Osteoblast (primary cell): ENCODE measurements at places on chromosomes 7 and 10.
A peak's percentile ranks its signal among the peaks of the same experiment; 100 is the strongest.

- no peak for DNase-seq
Observed at GRCh38 chr10:111856631-111857030, 326.9 kb downstream of the GPAM start.

DNA sequence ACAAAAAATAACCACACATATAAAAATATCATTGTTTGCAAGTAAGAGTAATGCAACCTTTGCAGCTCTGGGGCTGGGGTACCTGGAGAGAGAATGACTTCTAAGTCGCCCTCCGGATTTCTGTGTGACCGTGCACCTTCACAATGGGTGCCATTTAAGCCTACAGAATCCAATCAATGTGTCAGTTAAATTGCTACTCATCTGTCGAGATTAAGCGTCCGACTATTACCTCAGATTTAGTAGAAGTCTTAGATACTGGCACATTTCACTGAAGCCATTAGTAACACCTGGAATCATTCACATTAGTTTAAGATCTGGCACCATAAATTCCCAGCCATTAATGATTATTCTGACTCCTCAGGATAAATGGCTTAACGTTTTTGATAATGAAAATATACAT lies 507.3 kb upstream of the MGMT start:
- DNase-seq = no peak

DNA sequence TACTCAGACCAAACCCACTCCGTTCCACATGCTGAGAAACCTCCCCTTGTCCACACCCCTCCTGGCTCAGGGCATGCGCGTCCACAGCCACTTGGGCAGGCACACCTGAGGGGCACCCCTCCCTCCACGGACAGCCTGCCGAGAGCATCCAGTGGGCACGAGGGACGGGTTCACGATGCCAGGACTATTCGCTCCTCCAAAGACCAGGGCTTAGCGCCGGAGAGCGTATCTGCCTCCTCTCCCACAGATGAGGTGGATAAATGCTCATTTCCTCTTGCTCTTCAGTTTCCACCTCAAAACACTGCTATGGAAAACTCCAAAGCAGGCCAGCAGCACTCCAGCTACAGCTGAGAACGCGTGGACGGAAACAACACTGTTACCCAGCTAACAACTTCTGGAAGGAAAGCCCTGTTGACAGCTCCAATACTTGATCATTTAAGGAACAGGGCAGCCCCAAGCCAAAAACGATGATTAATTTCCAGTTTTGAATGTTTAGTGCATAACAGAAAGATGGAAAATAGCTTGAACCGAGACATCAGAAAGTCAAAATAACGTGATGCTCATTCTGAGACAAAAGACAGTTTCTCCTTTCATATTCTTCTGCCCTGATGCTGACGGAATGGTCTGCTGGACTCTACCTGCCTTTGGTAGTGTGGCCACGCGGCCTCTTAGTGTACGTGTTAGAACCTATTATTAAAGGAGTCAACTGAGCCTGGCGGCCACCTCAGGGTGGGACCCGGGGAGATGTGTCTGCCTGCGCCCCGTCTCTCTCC lies 204.7 kb downstream of the DNAJB6 start:
- peak; percentile 73 for DNase-seq

DNA sequence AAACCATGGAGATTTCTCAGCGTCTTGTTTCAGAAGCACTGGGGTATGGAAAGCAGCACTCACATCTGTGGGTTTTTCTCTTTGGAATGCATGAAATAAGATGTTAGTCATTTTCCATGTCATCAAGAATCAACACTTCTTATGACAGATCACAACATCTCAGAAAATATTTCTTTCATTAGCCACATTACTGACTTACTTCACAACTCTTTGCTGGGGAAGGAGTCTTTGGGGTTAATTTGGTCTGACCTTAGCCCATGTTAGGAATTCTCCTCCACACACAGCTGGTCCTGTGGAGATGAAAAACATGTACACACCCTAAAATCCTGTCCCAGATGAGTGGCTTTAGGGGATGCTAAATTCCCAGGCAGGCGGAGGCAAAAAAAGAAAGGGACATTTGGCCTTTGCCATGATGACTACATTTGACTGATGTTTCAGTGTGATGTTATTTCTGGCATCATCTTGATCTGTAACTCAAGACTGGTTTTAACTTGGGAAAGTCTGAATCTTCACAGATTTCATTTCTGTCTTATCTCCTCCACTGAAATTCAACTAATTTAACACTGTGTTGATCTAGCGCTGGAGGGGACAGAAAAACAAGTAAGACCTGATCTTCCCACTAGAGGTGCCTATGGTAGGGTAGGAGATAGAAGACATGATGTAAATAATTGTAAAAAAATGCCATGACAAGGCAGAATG lies 363.2 kb downstream of the PRPF18 start:
- DNase-seq = peak; percentile 81

GRCh38 chr7:159143780-159144757 lies 598 bp downstream of the VIPR2 start:
- no peak for DNase-seq
